ENCODE measurements at places on chromosomes 12 and 14. TPM values are rescaled to one million over a fixed set of nuclear protein-coding genes. Genes with fewer than 3 reads are reported as not detected.

DNA sequence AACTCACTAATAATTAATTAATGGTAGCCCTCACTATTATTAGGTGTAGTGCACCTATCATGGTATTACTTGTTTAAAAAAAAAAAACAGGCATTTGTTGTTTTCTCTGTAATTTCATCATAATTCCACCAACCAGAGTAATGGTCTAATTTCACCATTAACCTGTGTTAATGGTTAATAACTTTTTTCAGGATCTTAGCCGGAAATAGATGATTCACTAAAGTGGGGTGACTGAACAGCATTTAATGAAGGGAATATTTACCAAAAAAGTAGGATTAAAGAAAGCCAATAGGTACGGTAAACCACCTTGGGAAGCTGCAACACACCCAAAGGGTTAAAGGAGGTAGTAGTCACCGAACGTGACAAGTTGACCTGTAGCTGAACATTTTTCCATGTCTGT is 13.0 kb downstream of the ETFBKMT start:
- no peaks in the 10 kb centered on the region for H3K27me3 ChIP-seq
- no peak for DNase-seq
- no peak overlapping the region for H3K27ac ChIP-seq
- H3K4me1 ChIP-seq: no peaks in the 10 kb centered on the region
- no peak overlapping the region for H3K4me3 ChIP-seq
- H3K36me3 ChIP-seq: no peaks in the 10 kb centered on the region

TMEM30B gene
- 1.8 TPM for total RNA-seq

GRCh38 chr14:103561381-103562178 is 877 bp downstream of the BAG5 start:
- DNase-seq: peak; percentile 47
- H3K36me3 ChIP-seq: no peaks in the 10 kb centered on the region
- H3K27me3 ChIP-seq: no peaks in the 10 kb centered on the region
- peak overlapping the region; percentile 68 for H3K4me3 ChIP-seq
- H3K4me1 ChIP-seq: peaks cover 29% of the 10 kb centered on the region

GRCh38 chr12:86950444-86950843 is 694.3 kb upstream of the MGAT4C start:
- H3K27me3 ChIP-seq: no peaks in the 10 kb centered on the region
- no peak for DNase-seq
- no peaks in the 10 kb centered on the region for H3K4me1 ChIP-seq
- H3K27ac ChIP-seq: no peak overlapping the region
- no peaks in the 10 kb centered on the region for H3K36me3 ChIP-seq

GRCh38 chr14:49687942-49688700 is at the start of gene POLE2:
Gene POLE2 (minus strand): TSS chr14:49688214. CDS start chr14:49688203, 11 bp downstream.
- H3K27me3 ChIP-seq: no peaks in the 10 kb centered on the region
- peak within 1 kb of the TSS; percentile 70 for H3K4me3 ChIP-seq
- no peaks in the 10 kb centered on the region for H3K36me3 ChIP-seq
- H3K4me1 ChIP-seq: no peaks in the 10 kb centered on the region

DNA sequence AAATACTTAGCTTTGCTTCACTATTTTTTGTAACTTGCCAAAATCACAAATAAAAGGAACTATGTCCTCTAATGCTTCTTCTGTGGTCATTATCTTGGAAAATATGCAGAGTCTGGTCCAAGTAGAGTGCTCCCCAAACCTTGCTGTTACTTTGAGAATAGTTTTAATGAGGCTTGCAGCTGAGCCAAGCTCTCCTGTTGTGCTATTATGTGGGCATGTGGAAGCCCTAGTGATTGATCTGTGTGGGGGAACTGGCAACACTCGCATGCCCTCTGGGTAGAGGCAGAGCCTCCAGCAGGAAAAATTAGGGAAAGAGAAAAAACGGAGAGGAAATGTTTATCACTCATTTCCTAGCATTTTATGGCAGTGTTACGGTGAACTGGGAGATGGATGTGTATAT is 473.1 kb downstream of the EGLN3 start:
- H3K4me1 ChIP-seq: no peaks in the 10 kb centered on the region
- DNase-seq: no peak
- H3K4me3 ChIP-seq: no peak overlapping the region
- H3K27me3 ChIP-seq: no peaks in the 10 kb centered on the region

KRT2 gene
- not detected for total RNA-seq

DNA sequence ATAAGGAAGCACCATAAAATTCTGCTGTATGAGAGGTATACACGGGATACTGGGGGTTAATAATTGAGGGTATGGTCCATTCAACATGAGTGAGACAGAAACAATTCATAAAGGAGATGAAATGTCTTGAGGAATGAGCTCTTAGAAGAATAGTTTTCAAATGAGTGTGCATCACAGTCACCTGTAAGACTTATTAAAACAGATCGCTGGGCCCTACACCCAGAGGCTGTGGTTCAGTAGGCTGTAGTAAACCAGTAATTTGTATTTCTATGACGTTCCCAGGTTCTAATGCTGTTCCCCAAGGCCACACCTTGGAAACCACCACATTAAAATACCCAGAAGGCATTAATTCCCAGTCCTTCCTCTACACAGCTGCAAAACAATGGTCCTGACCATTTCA is 49.6 kb downstream of the CAND1 start:
- H3K4me3 ChIP-seq: no peak overlapping the region
- H3K36me3 ChIP-seq: no peaks in the 10 kb centered on the region
- H3K4me1 ChIP-seq: no peaks in the 10 kb centered on the region
- no peak for DNase-seq
- no peaks in the 10 kb centered on the region for H3K27me3 ChIP-seq

P3H3 gene
- 48.4 TPM for total RNA-seq

DNA sequence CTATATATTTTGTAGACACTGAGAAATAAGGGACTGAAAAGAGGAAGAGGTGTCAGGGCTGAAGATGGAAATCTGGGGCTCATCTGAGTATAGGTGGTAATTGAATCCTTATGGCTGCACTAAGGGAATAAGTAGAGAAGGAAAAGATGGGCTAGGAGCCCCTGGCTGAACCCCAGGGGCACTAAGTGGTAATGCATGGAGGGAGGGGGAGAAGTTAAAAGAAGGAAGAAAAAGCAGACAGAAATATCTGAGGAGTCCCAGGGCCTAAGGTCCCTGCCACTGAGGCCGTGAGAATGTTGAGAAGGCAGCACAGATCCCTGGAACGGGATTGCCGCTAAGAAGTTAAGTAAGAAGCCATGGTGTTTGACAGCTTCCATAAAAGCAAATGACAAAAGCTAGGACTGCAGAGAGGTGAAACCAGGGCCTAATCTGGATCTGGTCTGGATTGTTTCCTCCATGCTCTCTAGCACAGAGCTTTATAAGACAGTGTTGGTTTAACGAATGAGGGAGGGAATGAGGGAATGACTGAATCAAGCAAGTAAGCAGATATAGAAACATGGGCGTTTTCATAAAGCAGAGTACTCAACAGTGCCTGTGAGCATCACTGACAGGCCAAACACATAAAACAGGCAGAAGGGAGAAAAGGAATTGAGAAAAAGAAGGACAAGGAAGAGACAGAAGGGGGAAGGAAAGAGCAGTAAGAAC is 92.9 kb downstream of the HMGA2 start:
- no peak for DNase-seq
- H3K4me3 ChIP-seq: no peak overlapping the region
- no peaks in the 10 kb centered on the region for H3K27me3 ChIP-seq
- H3K27ac ChIP-seq: no peak overlapping the region

GRCh38 chr12:28570811-28571210 is 380.6 kb downstream of the CCDC91 start:
- no peaks in the 10 kb centered on the region for H3K4me1 ChIP-seq
- no peaks in the 10 kb centered on the region for H3K27me3 ChIP-seq
- no peaks in the 10 kb centered on the region for H3K36me3 ChIP-seq
- DNase-seq: no peak
- H3K27ac ChIP-seq: no peak overlapping the region

LRTM2 gene
- total RNA-seq: not detected

DNA sequence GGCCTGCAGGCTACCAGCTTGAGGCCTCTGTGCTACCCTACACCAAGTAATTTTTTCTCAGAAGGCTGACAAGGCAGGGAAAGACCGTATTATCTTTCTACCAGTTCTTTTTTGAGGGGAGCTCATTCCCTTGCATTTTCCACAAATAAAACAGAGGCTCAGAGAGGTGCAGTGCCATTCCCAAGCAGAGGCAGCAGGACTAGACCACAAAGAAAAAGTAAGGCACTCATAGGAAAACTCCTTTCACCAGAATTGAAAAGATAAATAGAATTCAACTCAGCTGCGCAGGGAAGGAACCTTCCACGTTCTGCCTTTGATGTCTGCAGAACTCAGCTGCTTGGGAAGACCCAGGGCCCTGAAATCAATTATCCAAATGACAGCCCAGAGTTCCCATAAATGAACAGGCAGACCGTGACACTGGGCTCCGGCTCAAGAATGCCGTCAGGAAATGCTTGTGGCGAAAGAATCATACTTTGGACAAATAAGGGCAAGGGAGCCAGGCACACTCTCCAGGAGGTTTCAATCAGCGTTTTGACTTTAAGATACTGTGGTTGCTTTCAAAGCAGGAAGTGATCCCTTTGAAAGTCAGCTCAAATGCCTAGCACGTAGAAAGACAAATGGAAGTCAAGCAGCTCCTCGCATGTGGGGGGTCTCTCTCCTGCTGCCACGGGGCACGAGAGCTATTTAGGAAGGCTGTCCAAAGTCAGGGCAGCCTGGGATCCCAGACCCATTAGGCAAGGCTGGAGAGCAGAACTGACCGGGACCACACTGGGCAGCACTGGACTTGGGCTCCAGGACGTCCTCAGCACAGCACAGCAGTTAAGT is 14.0 kb downstream of the KCTD10 start:
- H3K36me3 ChIP-seq: no peaks in the 10 kb centered on the region
- peak overlapping the region; percentile 97 for H3K27ac ChIP-seq
- peaks cover 41% of the 10 kb centered on the region for H3K4me1 ChIP-seq
- no peaks in the 10 kb centered on the region for H3K27me3 ChIP-seq
- no peak overlapping the region for H3K4me3 ChIP-seq

DNA sequence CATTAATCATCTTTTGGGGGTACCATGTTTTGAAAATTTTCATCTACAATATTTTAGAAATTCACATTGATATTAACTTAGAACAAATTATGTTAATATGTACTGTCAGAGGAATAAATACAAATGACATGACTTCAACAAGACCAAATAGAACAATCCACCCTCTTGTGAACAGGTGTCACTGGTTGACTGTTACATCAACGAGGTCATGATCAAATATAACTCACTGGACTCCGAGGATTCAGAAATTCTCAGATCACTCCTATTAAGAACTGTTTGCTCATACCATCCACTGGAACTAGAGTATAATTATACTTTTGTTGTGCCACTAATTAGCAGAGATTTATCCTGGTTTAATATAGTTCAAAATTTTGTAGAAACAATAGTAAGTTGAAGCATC is 318.8 kb downstream of the PRKD1 start:
- no peak overlapping the region for H3K4me3 ChIP-seq
- no peak overlapping the region for H3K27ac ChIP-seq

KRT72 gene
- total RNA-seq: not detected

- H3K36me3 ChIP-seq: no peaks in the 10 kb centered on the region
- H3K27ac ChIP-seq: no peak overlapping the region
- H3K4me1 ChIP-seq: no peaks in the 10 kb centered on the region
- no peak for DNase-seq
- H3K27me3 ChIP-seq: no peaks in the 10 kb centered on the region
- H3K4me3 ChIP-seq: no peak overlapping the region
Observed at GRCh38 chr12:64749461-64750200, 9.6 kb downstream of the GNS start.

HOXC10 gene
- 1.3 TPM for total RNA-seq

TMX1 gene
- 26.2 TPM for total RNA-seq

- H3K4me3 ChIP-seq: no peak overlapping the region
- no peak overlapping the region for H3K27ac ChIP-seq
- no peaks in the 10 kb centered on the region for H3K27me3 ChIP-seq
- no peaks in the 10 kb centered on the region for H3K36me3 ChIP-seq
- DNase-seq: no peak
Observed at GRCh38 chr14:93286212-93286890, 46.5 kb downstream of the BTBD7 start.

- H3K36me3 ChIP-seq: no peaks in the 10 kb centered on the region
- H3K27ac ChIP-seq: no peak overlapping the region
- H3K27me3 ChIP-seq: no peaks in the 10 kb centered on the region
- H3K4me1 ChIP-seq: no peaks in the 10 kb centered on the region
- no peak for DNase-seq
Observed at GRCh38 chr14:102275866-102276265, 29.1 kb downstream of the MOK start.

KCNK13 gene
- not detected for total RNA-seq

- H3K4me1 ChIP-seq: no peaks in the 10 kb centered on the region
- H3K4me3 ChIP-seq: no peak overlapping the region
- no peaks in the 10 kb centered on the region for H3K27me3 ChIP-seq
- DNase-seq: no peak
- no peaks in the 10 kb centered on the region for H3K36me3 ChIP-seq
- no peak overlapping the region for H3K27ac ChIP-seq
Observed at GRCh38 chr14:55838529-55839052, 258.6 kb downstream of the KTN1 start.

NAV3 gene
- 33.9 TPM for total RNA-seq

DNA sequence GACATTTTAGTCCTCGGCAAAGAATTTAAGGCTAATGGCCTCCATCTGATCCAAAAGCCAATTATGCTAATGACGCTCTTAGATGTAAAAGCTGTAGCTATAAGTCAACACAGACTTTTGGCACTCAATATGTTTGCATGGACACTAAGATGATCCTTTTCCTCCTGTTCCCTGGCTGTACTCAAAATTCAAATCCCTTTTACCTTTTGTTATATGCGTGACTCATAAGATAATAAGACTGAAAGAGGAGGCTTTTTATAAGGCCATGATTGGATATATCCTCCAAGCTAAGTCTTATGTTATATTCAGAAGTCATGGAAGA is 89.8 kb downstream of the PDZRN4 start:
- no peak overlapping the region for H3K4me3 ChIP-seq
- no peaks in the 10 kb centered on the region for H3K36me3 ChIP-seq
- no peaks in the 10 kb centered on the region for H3K4me1 ChIP-seq
- no peak for DNase-seq
- no peaks in the 10 kb centered on the region for H3K27me3 ChIP-seq

DNA sequence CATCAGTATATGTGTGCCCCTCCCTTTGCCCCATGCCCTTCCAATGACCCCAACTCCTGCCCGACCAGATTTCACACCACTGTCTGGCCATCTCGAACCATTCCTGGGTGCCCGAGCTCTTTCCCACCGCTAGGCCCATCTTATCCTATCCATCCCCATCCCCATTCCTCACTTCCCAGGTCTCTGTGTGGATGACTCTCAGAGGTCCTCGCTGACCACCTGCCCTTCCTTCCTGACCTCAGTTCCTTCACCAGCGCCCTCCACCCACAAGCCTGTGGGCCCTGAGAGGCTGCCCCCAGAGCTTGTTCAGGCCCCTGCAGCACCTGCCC is 49.1 kb downstream of the CYP46A1 start:
- no peak overlapping the region for H3K27ac ChIP-seq
- H3K36me3 ChIP-seq: no peaks in the 10 kb centered on the region
- peaks cover 7% of the 10 kb centered on the region for H3K4me1 ChIP-seq
- no peak overlapping the region for H3K4me3 ChIP-seq
- H3K27me3 ChIP-seq: no peaks in the 10 kb centered on the region

SLCO1B1 gene
- not detected for total RNA-seq

DNA sequence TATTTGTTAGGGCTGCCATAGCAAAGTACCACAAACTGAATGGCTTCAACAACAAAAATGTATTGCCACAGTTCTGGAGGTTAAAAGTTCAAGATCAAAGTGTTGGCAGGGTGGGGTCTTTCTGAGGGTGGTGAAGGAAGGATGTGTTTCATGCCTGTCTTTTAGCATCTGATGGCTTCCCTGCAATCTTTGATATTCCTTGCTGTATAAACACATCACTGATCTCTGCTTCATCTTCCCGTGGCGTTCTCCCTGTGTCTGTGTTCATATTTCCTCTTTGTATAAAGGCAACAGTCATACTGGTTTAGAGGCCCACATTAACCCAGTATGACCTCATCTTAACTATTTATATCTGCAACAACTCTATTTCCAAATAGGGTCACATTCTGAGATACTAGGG is 167.5 kb downstream of the BTG1 start:
- no peak overlapping the region for H3K4me3 ChIP-seq
- H3K27me3 ChIP-seq: no peaks in the 10 kb centered on the region
- DNase-seq: no peak
- peak overlapping the region; percentile 0 for H3K27ac ChIP-seq
